ENCODE measurements at places on chromosomes 7 and 10. TPM values are rescaled to one million over a fixed set of nuclear protein-coding genes. Genes with fewer than 3 reads are reported as not detected.

The OR6B1 gene
- total RNA-seq = not detected

The NRCAM gene
- total RNA-seq = 15.0 TPM

The RAB19 gene
- 4.7 TPM for total RNA-seq

The OR2A5 gene
- total RNA-seq = not detected

The CHAT gene
- not detected for total RNA-seq

The NAT16 gene
- total RNA-seq = not detected

Measured in Calu3 (cell line).